Activated naive CD8-positive, alpha-beta T cell treated with anti-CD3 and anti-CD28 coated beads, Interleukin-2, amount 10 ng/mL, durations not matched to agents 7 days and 5 days (primary cell): ENCODE measurements at places on chromosomes 2 and 18. TPM values are rescaled to one million over a fixed set of nuclear protein-coding genes. Genes with fewer than 3 reads are reported as not detected.

Gene TGFA
- 0.86 TPM for total RNA-seq

Gene HOXD9
- not detected for total RNA-seq

DNA sequence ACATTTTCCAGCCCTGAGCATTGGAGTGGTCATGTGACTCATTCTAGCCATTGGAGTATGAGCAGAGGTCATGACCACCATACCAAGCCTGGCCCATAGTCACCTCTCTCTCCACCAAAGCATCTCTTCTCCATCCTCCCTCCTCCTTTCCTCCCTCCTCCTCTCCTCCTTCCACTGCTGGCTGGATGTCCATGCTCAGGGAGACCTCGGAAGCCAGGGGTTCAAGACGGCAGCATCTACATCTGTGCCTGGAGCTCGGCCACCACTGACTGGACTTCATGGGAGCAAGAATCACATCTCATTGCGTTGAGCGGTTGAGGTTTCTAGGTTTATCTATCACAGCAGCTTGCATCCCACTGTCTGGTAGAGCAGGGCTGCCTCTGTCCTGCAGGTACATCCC lies 252.4 kb downstream of the NDUFA10 start:
- no peak for DNase-seq
- H3K4me1 ChIP-seq, result no peaks in the 10 kb centered on the region
- H3K27ac ChIP-seq, result no peak overlapping the region
- H3K36me3 ChIP-seq, result no peaks in the 10 kb centered on the region

GRCh38 chr2:136006658-136007057 lies 21.2 kb upstream of the DARS1 start:
- H3K4me3 ChIP-seq, result peak overlapping the region; percentile 52
- peak overlapping the region; percentile 76 for H3K27ac ChIP-seq
- no peaks in the 10 kb centered on the region for H3K27me3 ChIP-seq
- H3K36me3 ChIP-seq, result peaks cover 29% of the 10 kb centered on the region
- DNase-seq, result no peak
- H3K4me1 ChIP-seq, result peaks cover 35% of the 10 kb centered on the region

Gene MYOM1
- total RNA-seq, result 3.3 TPM

GRCh38 chr2:134703426-134703825 lies 15.4 kb downstream of the TMEM163 start:
- H3K4me3 ChIP-seq, result no peak overlapping the region
- no peaks in the 10 kb centered on the region for H3K36me3 ChIP-seq
- H3K27me3 ChIP-seq, result peaks cover 71% of the 10 kb centered on the region
- no peak overlapping the region for H3K27ac ChIP-seq
- no peak for DNase-seq

Gene SPP2
- total RNA-seq, result not detected

DNA sequence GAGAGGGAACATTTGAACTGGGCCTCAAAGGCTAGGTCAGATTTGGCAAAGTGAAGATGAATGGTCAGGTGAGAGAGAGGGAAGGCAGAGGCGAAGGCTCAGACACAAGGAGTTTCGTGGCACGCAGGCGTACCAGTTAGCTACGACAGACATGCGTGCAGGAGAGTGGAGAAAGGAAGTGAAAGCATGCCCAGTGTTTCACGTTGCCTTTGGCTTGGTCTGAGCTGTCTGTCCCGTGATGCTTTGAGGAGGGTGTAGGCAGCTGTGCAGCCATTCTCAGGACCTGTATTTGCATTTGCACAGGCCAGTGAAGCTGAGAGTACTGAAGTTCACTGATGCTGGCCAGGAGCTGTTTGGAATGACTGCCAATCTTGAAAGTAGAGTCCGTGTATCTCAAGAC lies 69.5 kb downstream of the HNRNPLL start:
- DNase-seq, result no peak
- H3K36me3 ChIP-seq, result no peaks in the 10 kb centered on the region
- peaks cover 50% of the 10 kb centered on the region for H3K27me3 ChIP-seq
- H3K27ac ChIP-seq, result no peak overlapping the region
- H3K4me1 ChIP-seq, result peaks cover 3% of the 10 kb centered on the region

Gene MOGAT1
- total RNA-seq, result not detected

GRCh38 chr2:182446087-182446486 lies 19.3 kb upstream of the PDE1A start:
- H3K4me1 ChIP-seq, result no peaks in the 10 kb centered on the region
- no peaks in the 10 kb centered on the region for H3K27me3 ChIP-seq
- DNase-seq, result no peak
- H3K27ac ChIP-seq, result no peak overlapping the region
- H3K4me3 ChIP-seq, result no peak overlapping the region
- no peaks in the 10 kb centered on the region for H3K36me3 ChIP-seq

Gene COL3A1
- total RNA-seq, result not detected

GRCh38 chr2:107589079-107589491 lies 237.6 kb upstream of the RGPD4 start:
- no peaks in the 10 kb centered on the region for H3K36me3 ChIP-seq
- H3K27me3 ChIP-seq, result no peaks in the 10 kb centered on the region
- no peak overlapping the region for H3K27ac ChIP-seq
- no peak overlapping the region for H3K4me3 ChIP-seq

DNA sequence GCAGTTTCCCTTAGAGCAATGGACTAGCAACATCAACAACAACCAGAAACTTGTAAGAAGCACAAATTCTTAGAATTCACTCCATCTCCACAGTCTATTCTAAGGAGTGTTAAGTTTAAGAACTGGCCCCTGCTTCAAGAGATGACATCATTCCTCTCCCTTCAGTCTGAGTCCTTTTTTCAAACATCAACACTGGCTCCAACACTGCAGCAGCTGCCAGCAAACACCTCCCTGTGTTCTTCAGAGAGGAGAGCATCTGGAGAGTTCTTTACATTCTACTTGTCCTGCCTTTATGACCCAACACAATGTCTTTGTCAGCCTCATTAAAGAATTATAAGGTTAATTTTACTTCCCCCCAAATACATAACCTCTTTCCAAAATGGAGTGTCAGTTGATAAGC lies 122.3 kb downstream of the HNMT start:
- no peak overlapping the region for H3K4me3 ChIP-seq
- no peak for DNase-seq
- no peak overlapping the region for H3K27ac ChIP-seq
- no peaks in the 10 kb centered on the region for H3K36me3 ChIP-seq

GRCh38 chr18:13403786-13404549 lies 185.4 kb downstream of the LDLRAD4 start:
- no peak overlapping the region for H3K27ac ChIP-seq
- H3K4me1 ChIP-seq, result peaks cover 17% of the 10 kb centered on the region
- DNase-seq, result no peak

DNA sequence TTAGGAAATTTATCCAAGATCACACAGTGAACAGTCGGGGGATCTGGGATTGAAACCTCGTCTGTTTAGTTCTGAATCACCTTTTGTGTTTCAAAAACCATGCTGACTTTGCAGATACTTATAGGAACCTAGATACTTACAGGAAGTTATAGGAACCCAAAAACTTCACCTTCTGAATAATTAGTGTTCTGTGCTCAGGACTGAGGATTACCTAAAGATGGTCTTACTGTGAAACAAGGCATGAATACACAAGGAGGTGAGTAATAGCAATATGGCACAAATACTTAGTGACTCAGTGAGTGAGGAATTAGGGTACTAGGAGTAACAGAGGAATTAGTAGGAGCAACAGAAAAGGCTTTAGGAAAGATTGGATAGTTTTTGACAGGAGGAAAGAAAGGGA lies 145.5 kb downstream of the LRATD1 start:
- DNase-seq, result no peak
- no peak overlapping the region for H3K27ac ChIP-seq
- H3K36me3 ChIP-seq, result no peaks in the 10 kb centered on the region
- no peaks in the 10 kb centered on the region for H3K4me1 ChIP-seq
- peaks cover 1% of the 10 kb centered on the region for H3K27me3 ChIP-seq

Gene SKOR2
- total RNA-seq, result not detected

GRCh38 chr2:160465002-160465401 lies 28.6 kb downstream of the RBMS1 start:
- peaks cover 33% of the 10 kb centered on the region for H3K4me1 ChIP-seq
- peaks cover 24% of the 10 kb centered on the region for H3K36me3 ChIP-seq
- H3K27ac ChIP-seq, result no peak overlapping the region
- DNase-seq, result no peak

Gene SLC30A3
- 0.64 TPM for total RNA-seq

DNA sequence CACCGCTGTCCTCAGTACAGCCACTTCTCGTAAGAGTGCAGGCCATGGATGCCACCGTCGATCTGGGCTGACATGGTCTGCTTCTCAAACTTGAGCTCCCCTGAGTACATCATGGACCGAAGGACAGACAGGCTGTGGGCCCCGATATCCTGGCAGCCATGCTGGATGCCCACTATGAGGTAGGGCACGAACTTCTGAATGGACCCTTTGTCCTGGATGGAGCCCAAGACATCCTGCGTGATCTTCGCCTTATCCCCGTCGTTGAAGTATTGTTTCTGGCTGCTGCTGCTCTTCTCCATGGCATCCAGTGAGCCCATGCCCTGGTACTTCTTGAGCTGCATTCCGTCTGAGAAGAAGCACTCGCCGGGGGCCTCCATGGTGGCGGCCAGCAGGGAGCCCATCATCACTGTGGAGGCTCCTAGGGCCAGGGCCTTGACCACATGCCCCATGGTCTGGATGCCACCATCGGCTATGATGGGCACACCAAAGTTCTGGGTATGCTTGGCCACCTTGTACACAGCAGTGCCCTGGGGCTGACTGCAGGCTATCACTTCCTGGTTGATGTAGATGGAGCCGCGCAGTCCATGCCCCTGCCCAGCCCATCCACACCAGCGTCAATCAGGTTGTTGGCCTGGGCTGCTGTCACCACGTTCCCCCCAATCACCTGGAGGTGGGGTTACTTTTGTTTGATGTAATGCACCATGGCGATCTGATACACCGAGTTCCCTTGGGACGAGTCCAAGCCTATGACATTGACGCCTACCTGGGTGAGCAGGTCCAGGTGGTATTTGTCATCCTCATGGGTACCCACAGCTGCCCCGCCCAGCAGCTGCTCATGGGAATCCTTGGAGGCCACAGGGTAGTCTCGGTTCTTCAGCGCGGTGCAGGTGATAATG lies 21.8 kb downstream of the CFLAR start:
- H3K27ac ChIP-seq, result no peak overlapping the region
- peaks cover 20% of the 10 kb centered on the region for H3K4me1 ChIP-seq
- no peaks in the 10 kb centered on the region for H3K27me3 ChIP-seq
- H3K4me3 ChIP-seq, result no peak overlapping the region

DNA sequence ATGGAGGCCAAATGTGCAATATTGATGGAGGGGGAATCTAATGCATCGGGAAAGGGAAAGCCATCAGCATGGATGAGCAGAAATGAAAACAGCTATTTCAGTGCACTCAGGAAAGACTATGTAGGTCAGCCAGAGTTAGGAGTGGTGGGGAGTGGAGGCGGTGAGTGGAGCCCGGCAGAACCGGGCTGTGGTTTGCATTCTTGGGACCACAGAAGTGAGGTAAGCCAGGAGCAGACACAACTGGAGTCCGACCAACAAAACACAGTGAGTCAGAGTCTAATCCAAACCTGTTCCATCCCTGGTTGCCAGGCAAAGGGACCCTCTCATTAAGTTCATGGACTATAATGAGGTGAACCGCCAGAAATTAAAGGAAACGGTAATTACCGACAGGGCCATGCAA lies 61.1 kb upstream of the RAB12 start:
- no peaks in the 10 kb centered on the region for H3K36me3 ChIP-seq
- no peaks in the 10 kb centered on the region for H3K27me3 ChIP-seq
- no peak for DNase-seq
- H3K4me3 ChIP-seq, result no peak overlapping the region

DNA sequence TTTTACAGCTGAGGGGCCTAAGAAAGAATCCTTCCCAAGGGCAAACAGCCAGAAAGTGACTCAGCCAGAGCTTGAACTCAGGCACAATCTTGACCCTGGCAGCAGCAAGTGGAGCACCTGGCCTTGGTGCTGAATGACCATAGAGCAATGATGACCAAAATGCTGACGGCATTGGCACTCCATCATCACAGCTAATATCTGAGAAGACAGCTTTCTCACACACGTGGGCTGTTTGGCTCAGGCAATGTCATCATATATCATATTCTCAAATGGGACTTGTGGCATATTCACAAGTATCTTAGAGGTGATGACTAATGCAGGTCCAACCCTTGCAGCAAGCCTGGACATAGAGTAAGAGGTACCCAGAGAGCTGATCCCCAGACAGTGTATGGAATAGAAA lies 443.9 kb upstream of the MYT1L start:
- H3K4me3 ChIP-seq, result no peak overlapping the region
- no peaks in the 10 kb centered on the region for H3K36me3 ChIP-seq
- H3K4me1 ChIP-seq, result no peaks in the 10 kb centered on the region
- DNase-seq, result no peak
- H3K27ac ChIP-seq, result no peak overlapping the region

Gene IER3IP1
- total RNA-seq, result 11.0 TPM

DNA sequence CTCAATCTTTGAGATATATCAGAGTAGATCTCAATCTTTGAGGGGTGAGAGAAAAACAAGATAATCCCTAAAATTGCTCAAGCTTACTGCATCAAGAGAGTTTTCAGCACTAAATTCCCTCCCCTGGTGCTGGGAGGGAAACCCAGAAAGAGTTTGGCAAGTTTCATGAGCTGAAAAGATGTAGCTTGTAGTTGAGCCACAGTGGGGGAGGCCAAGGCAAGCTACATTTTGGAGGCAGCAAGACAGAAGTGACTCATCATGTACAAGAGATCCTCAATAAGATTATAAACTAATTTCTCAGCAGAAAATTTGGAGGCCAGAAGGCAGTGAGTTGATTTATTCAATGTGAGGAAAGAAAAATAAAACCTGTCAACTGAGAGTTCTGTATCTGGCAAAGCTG lies 308.2 kb downstream of the PIEZO2 start:
- DNase-seq, result no peak
- H3K4me3 ChIP-seq, result no peak overlapping the region
- no peaks in the 10 kb centered on the region for H3K4me1 ChIP-seq
- no peak overlapping the region for H3K27ac ChIP-seq
- H3K27me3 ChIP-seq, result peaks cover 6% of the 10 kb centered on the region

Gene GKN2
- total RNA-seq, result not detected

DNA sequence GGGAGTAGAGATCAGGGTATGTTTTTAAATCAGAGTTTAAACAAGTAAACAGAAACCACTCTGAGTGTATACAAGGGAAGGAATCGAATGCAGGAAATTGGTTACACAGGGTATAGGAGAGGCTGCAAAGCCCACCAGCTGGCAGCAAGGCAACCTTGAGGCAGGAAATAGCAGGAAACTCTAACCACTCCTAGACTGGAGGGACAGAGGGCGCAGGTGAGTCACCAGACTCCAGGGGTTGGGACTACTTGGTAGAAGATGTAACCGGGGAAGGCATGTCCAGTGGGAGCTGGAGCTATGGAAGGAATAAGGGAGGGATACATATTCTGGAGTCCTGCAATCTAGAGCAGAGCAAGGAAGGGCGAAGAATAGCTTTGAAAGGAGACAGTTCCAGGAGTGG lies 152.3 kb downstream of the MEIS1 start:
- no peak overlapping the region for H3K4me3 ChIP-seq
- peaks cover 5% of the 10 kb centered on the region for H3K27me3 ChIP-seq
- H3K27ac ChIP-seq, result no peak overlapping the region
- H3K4me1 ChIP-seq, result no peaks in the 10 kb centered on the region
